HTR-8/SVneo (cell line): ENCODE measurements at places on chromosomes 2 and 18.
A peak's percentile ranks its signal among the peaks of the same experiment; 100 is the strongest.

- DNase-seq = no peak
These were observed 44.6 kb downstream of the AKAIN1 start for GRCh38 chr18:5152343-5153020.

- DNase-seq = no peak
These were observed 260.9 kb downstream of the PHLPP1 start for GRCh38 chr18:62976227-62976626.

- DNase-seq = no peak
These were observed 3.9 kb upstream of the MTLN start for GRCh38 chr2:110216199-110216598.

DNA sequence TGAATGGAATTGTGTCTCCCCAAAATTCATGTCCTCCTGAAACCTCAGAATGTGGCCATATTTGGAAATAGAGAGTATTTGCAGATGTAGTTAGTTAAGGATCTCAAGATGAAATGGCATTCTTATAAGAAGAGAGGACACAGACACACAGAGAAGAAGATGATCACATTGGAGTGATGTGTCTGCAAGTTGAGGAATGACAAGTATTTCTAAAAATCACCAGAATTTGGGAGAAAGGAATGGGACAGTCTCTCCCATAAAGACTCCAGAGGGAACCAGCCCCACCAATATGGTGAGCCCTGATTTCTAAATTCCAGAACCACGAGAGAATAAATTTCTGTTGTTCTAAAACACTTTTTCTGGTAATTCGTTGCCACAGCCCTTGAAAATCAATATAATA is 166.3 kb downstream of the C1D start:
- no peak for DNase-seq

DNA sequence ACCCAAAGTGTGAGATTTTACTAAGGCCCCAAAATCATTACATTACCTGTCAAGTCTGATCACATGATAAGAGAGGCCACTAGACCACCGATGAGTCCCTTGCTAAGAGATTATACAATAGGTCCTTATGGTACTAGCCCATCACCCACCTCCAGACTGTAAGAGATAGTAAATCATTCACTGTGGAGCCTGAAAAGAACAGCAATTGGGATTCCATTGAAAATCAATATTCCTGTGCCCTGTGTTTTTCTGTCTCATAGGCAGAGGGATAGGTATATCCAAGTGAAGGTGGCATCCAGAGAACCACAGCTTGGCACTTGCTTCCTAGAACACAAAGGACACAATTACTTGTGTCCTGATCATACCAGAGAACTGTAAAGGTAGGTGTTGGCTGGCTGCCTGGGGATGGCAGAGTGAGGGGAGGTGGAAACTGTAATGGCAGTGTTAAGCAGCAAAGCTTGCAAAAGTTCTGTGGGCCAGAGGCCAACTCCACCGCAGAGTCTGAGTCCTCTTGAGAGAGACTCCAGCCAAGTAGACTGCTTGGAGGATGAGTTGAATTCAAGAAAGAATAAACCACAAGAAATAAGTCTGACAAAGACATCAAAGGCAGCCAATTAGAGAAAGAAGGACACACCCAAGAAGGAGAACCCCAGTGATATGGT is 102.0 kb upstream of the PIEZO2 start:
- DNase-seq = no peak

DNA sequence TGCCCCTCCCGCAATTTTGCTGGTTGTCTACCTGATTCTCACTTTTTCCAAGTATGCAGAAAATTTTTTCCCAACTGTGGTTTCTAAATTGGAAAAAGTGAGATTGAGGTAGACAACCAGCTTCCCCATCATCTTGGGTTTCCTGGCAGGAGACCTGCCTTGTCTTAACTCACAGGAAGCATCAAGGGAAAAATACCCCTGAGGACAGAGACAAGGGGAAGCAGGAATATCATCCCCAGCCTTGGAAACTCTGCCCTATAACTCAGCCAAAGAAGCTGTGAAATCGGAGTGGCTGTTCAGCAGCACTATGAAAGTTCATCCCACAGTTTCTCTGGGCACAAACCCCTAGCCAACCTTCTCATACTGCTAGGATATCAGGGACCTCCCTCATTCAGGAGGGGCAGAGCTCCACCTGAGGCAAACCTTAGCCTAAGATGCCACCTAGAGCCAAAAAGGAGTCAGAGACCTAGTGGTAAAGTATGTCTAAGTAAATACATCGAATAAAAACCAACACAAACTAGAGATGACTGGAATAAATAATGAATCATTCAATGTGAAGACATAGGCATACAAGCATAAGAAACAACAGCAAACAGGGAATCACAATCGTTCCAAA is 68.2 kb downstream of the ZSWIM2 start:
- peak; percentile 21 for DNase-seq

DNA sequence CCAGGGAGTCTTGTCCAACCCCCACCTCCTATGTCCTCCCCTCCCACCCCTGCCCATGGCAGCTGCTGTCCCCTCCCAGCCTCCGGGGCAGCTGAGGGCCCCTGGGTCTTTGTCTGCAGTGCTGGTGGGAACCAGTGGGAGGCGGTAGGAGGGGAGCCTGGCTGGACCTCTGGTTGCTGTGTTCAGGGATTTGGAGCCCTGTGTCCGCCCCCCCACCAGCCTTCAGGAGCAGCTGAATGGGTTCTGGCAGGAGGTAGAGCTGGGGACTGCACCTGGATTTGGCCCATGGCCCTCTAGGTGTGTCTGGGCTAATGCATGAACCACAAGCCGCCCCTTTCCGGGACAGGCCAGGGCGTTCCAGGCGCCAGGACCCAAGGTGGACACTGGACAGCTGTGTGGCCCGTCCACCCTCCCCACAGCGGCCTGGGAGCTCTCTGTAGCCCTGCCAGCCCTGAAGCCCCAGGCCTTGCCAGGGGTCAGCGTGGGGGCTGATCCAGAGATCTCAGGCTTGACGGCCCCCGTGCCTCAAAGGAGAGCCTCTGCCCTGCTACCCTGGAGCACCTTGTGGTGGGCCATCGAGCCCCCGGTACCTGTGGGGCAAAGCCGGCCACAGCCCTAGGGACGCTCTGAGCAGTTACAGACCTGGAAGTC is 25.4 kb downstream of the GPC1 start:
- no peak for DNase-seq

GRCh38 chr2:69214898-69215297 is 172.1 kb downstream of the GFPT1 start:
- no peak for DNase-seq

- DNase-seq = no peak
These were observed 151.8 kb upstream of the WDSUB1 start for GRCh38 chr2:159438284-159438683.

GRCh38 chr18:6743999-6744398 is 14.5 kb downstream of the ARHGAP28 start:
- no peak for DNase-seq

- DNase-seq = peak; percentile 13
These were observed 107.6 kb downstream of the TRIB2 start for GRCh38 chr2:12824351-12824777.
